EH (cell line): ENCODE measurements at places on chromosomes 12 and 14.

DNA sequence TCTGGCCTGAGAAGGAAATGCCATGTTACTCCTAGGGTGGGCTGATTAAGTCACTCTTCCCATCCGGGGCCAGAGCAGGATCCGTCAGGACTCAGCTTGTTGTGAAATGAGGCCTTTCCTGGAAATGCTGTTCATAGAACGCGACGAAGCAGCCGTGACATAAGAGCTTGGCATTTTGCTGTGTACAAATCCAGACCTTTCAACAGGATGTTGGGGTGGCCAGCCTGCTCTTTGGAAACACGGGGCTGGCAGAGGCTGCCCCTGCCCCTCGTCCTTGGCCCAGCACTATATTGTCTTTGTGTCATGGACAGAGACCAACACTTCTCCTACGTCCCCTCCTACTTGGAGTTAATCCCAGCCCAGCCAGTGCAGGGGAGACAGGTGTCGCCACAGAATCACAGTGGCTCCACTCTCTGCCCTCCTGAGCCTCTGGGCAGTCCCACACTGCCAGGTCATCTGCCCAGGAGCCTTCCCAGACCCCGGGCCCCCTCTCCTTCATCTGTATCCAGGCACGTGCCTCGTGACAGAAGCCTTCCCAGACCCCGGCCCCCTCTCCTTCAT is 18.6 kb upstream of the EIF5 start:
- no peak for DNase-seq

DNA sequence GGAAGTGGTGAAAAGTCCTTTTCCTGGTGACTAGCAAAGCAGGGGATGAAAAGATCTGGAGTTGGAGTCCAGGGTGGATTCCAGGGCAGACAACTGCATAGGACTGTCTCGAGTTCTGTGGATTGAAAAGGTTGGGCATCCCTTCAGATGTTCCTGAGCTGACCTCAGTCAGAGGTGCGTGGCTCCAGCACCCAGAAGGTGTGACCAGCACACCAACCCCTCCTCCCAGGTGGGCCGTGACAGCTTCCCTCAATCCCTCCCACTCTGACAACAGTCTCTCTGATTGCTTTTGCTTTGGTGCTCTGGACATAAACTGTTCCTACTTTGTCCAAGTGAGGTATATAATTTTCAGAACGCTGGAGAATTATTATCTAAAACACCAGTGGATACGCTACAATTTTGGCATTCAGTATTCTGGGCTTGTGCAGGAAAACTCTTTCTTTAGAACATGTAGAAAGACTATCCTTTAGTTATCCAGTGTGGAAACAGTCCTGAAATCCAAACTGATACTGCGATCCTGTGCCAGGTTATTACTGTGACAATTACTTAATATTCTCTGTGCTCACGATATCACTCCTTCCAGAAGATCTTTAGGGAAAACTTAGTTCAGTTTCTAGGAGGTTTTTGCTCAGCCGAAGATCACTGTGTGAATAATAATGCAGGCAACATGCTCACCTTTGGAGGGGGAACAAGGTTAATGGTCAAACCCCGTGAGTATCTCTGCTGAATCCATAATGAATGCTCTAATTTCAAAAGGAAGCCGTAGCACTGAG is 87.9 kb downstream of the DAD1 start:
- DNase-seq, result no peak

- DNase-seq, result no peak
Observed at GRCh38 chr12:127750076-127750840, 516.7 kb upstream of the TMEM132C start.

- DNase-seq, result peak; percentile 98
Observed at GRCh38 chr14:35374263-35374712, 30.3 kb downstream of the NFKBIA start.

GRCh38 chr12:19434538-19434937 is 4.8 kb upstream of the AEBP2 start:
- DNase-seq, result no peak

DNA sequence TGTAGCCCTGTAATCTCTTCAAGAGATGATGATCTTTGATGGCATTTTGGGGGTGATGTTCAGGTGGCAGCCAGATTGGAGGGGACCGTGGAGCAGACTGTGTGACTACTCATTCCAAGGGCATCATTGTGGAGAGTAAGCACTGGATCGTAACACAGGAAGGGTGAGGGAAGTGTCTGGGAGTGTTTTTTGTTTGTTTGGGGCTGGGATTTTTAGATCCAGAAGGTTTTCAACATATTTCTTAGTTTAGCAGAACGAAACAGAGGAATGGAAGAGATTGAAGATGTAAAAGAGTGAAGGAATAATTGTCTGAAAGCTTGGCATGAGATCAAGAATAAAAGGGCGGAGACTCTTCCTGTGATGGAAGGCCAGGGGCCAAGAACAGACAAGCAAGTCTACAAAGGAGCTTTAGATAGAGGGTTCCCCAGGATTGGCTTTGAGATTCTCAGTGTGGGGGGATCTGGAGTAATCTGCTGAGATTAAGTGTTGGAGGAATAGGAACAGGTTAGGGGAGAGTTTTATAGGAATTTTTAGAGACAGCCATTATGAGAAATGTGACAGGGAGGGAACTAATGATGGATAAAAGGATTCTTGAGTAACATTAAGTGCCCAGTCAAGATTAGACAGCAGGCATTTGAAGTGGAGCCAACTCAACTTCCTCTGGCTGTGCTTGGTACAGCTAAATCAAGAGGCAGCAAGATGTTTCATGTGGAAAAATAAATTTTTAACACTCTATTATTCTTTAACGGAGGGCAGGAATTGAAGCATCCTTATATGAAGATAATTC is 79.7 kb upstream of the REP15 start:
- DNase-seq, result peak; percentile 51

DNA sequence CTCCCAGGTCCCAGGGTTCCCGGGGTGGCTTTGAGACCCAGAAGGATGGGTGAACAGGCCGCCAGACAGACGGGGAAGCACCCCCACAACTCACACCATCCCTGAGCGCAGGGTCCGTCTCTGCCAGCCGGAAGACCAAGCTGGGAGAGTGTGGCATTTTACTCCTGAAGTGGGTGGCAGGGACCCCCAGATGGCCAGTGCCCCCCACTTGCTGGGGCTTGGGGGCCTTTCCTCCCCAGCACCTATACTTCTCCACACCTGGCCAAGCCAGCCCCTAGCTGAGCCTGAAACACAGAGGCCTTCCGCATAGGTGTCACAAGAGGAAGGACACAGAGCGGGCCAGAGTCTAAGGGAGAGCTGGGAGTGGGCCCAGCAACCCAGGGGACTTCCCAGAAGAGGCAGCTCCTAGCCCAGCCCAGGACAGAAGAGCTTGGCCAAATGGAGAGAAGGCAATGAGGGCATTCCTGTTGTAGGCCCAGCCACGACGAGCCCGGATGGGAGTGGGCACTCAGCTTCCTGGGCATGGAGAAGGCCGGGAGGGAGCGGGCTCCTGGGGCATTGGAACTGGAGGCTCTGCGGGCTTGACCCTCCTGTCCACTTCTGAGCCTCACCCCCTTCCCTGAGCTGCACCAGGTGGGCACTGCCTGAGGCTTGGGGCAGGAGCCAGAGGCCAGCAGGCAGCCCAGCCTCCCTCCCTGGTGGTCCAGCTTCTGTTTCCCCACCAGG is 3.3 kb downstream of the AHNAK2 start:
- no peak for DNase-seq

DNA sequence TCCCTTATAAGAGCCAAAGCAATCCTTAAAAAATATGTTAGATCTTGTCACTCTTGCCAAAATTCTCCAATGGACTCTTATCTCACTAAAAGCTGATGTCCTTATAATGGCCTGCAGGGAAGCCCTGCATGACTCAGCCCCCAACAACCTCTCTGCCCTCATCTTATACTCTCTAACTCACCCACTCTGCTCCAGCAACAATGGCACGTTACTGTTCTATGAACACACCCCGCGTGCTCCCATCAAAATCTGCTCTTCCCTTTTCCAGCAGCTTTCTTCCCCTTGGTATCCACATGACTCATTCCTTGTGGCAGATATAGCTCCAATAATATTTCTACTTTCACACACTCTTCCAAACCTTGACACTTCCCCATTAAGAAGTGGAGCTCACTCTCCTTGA is 108.1 kb downstream of the DENND5B start:
- DNase-seq, result peak; percentile 79

DNA sequence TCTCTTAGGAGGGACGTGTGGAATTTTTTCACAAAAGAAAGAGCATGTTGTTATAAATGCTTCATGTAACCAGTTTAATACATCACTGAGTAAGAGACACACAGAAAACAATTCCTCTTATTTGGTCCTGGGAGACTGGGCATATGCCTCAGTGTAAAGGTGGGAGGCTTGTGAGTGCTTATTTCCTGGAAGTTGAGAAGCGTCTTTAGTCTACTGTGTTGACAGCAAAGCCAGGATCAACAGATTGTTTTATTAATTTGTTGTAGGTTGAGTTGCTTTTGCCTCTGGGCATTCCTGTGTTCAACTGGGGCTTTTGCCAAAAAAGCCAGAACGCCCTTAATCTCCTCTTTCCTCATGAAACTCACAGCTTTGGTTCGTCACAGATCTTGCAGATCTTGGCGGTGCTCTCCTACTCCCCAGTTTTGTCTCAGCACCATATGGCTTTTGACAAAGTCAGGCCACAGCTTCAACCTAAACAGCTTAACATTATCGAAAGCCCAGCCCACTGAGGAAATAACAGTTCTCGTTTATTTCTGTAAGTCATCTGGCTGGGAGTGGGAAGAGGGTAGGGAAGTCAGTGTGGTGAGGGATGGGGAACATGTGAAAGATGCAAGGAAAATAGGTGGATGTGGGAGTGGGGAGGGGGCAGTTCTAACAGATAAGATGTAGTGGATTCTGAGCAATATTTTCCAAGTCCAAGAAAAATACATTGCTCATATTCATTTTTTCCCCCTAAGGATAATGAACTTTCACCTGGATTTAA is 227.2 kb downstream of the DACT1 start:
- DNase-seq, result peak; percentile 88

DNA sequence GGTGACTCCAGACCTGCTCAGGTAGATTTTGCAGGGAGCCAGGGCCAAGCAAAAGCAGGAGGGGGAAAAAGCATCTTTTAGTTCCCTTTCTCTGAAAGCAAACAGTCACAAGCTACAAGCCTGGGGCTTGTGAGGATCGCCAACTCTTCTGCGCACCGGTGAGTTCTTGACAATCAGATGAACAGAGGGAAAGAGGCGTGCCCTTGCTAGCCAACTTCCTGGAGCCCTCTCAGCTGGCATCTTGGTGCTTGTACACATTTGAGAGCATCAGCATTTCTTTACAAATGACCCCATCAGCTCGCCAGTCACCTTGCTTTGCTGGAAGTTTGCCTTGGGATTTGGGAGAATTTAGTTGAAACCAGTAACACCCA is 55.5 kb downstream of the ZNF664 start:
- DNase-seq, result peak; percentile 15

DNA sequence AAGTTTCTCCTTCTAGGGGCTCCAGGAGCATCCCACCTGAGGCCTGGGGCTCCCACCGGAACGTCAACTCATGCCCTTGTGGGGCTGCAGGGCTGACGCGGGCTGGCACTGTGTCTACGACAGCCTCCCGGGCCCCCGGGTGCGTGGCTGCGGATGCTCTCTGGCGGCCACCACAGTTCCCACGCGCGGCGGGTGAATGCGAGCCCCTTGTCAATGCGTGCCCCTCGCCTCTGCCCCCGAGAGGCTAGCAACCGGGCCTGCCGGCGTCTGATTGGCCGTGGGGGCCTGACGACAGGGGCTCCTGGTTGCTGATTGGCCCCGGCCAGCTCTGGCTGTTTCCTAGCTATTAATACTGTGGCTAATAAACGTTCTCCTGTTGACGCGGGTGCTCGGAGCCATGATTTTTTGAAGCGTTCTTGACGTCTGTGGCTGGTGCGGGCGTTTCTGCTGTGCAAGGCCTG is 1.8 kb upstream of the MEG3 start:
- peak; percentile 34 for DNase-seq

- DNase-seq, result no peak
Observed at GRCh38 chr12:46535907-46536306, 163.3 kb upstream of the SLC38A2 start.

GRCh38 chr12:39764944-39765560 is 145.4 kb upstream of the ABCD2 start:
- peak; percentile 42 for DNase-seq

GRCh38 chr12:96225994-96226399 is 31.8 kb downstream of the ELK3 start:
- DNase-seq, result no peak

GRCh38 chr12:48640428-48640827 is 41.6 kb downstream of the KANSL2 start:
- no peak for DNase-seq

GRCh38 chr12:117481470-117481869 is 120.0 kb upstream of the NOS1 start:
- DNase-seq, result no peak

DNA sequence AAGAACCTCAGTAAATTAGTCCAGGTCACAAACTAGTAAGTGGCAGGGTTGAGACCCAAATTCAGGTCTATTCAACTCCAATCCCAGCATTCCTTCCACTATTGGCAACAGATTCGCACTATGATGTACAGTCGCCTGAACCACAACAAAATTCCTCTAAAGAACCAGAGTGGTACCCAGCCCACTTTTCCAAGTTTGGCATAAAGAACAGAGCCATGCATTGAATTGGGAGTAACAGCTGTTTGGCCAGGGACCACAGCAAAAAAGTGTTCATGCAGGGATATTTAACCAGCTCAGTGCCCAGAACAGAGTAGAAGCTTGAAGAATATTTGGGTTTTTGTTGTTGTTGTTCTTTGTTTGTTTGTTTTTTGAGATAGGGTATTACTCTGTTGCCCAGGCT is 9.7 kb downstream of the TC2N start:
- no peak for DNase-seq

DNA sequence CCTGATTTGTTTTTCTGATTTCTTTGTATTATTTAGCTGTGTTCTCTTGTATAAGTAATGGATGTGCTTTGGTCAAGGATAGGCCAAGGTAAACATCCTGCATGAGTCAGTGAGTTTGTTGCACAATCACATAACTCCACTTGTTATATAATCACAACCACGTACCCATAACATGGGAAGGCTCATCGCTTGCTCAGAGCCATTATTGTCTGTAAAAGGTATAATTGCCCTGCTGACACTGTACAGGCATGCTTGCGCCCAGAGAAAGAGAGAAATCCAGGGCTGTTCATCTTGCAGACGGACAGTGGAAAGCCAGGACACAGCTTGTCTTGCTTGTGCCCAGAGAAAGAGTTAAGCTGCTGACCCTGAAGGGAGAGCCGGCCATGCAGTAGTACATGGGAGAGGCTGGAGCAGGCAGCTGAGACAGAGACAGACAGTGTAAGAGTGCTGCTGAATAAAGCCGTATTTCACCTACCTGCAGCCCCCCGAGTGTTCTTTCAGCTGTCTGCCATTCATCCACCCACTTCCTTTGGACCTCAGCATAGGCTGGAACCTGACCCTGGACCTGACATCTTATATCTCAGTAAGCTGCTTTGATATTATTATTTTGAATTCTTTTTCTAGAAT is 174.7 kb upstream of the DAAM1 start:
- peak; percentile 68 for DNase-seq

DNA sequence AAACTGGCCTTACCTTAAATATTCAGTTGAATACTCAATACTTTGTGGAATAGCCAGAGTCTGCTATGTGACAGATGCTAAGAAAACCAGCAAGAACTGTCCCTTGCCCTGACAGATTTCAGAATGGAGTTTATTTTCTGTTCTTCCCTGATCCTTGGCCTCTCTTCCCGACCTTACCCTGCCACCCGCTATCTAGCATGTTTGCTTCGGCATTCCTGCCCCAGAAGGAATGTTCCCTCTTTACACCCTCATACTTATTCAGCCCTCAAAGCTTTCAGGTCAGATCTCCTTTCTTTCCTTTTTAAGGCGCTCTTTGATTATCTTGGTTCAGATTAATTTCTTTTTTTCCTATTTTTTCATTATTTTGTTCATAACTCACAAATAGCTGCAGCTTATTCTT is 21.8 kb downstream of the SUSD6 start:
- DNase-seq, result no peak
